Stimulated activated CD4-positive, alpha-beta T cell treated with anti-CD3 and anti-CD28 coated beads, Interleukin-15, amount 100 ng/mL, for 1 hour (primary cell): ENCODE measurements at places on chromosomes 6 and 20.

- no peak for DNase-seq
Observed at GRCh38 chr20:13418263-13419229, 197.5 kb downstream of the ISM1 start.

GRCh38 chr6:47650553-47651432 is 47.6 kb upstream of the ADGRF4 start:
- DNase-seq: no peak

GRCh38 chr20:645318-646106 is 7.5 kb downstream of the SRXN1 start:
- peak; percentile 57 for DNase-seq

GRCh38 chr6:27601668-27602254 is 128.9 kb upstream of the ZNF184 start:
- DNase-seq: no peak

DNA sequence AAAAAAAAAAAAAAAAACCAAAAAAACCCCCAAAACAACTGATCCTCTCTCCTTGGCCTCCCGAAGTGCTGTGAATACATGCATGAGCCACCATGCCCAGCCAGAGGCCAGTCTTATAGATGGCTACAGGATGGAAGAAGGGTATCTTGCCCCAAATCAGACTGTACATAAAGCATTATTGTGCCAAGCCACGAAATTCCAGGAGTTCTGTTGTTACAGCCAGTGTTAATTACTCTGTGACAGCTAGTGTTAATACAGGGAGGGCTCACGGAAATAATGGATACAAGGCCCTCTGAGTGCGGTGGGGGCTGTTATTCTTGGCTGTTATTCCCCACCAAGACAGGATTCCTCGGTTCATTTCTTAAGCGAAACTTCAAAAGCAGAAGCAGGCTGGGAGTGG is 1.4 kb upstream of the CLPSL2 start:
- no peak for DNase-seq

GRCh38 chr6:85975957-85976356 is 333.3 kb upstream of the SYNCRIP start:
- no peak for DNase-seq

DNA sequence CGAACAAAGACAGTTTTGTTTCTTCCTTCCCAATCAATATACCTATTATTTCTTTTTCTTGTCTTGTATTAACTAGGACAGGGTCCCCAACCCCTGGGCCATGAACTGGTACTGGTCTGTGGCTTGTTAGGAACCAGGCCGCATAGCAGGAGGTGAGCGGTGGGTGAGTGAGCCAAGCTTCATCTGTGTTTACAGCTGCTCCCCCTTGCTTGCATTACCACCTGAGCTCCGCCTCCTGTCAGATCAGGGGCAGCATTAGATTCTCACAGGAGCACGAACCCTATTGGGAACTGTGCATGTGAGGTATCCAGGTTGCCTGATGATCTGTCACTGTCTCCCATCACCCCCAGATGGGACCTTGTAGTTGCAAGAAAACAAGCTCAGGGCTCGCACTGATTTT is 151.9 kb downstream of the CDKAL1 start:
- no peak for DNase-seq

GRCh38 chr6:41630069-41630468 is 8.2 kb upstream of the MDFI start:
- DNase-seq: no peak

DNA sequence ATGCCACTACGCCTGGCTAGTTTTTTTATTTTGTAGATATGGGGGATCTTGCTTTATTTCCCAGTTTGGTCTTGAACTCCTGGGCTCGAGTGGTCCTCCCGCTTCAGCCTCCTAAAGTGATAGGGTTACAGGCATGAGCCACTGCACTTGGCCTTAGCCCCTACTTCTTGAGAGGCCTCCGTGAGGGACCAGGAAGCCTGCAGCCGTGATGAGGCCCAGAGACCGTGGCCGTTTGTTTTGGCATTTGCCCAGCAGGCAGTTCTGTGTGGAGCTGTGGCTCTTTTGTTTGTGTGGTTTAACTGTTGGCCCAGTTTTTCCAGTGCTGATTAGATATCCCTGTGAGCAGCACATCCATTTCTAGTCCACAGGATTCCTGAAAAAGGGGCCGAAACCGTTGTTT is 39.8 kb downstream of the SRSF3 start:
- no peak for DNase-seq

- DNase-seq: no peak
Observed at GRCh38 chr6:64750910-64751309, 956.1 kb downstream of the EYS start.

DNA sequence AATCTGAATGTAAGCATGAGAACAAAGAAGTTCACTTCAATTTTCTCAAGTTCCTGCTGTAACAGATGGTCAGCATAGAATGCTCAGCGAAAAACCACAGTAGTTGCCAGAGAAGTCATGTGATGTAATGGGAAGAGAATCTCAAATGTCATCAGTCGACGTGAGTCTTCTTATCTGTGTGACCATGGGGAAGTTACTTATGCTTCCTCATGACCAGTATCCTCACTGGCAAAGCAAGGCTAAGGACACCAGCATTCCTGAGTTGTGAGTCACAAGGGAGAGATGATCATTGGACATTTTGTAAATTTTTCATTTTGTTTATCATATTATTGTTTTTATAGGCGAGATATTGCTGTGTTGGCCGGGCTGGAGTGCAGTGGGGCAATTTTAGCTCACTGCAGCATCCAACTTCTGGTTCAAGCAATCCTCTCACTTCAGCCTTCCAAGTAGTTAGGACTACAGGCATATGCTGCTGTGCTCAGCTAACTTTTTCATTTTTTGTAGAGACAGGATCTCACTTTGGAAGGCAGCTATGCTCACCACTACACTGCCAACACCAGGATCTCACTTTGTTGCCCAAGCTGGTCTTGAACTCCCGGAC is 21.9 kb downstream of the SGK1 start:
- no peak for DNase-seq

- no peak for DNase-seq
Observed at GRCh38 chr20:35541118-35541782, 628 bp upstream of the ERGIC3 start.

DNA sequence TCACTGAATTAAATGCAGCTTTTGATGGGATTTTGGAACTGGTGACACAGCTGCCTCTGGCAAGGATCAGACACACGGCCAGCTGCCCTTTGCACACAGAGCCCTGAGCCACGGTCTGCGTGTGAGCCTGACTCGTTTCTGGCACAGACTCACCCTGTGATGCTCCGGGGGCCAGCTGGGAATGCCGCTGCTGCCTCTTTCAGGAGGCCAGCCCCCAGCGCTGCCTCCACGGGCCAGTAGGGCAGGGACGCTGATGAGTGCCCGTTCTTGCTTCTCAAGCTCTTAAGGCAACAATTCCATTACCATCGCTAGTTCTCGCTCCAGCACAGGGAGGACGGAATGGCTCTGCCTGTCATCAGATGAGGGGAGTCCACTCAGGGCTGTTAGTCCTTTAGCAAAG is 61.6 kb downstream of the IRF4 start:
- DNase-seq: no peak

DNA sequence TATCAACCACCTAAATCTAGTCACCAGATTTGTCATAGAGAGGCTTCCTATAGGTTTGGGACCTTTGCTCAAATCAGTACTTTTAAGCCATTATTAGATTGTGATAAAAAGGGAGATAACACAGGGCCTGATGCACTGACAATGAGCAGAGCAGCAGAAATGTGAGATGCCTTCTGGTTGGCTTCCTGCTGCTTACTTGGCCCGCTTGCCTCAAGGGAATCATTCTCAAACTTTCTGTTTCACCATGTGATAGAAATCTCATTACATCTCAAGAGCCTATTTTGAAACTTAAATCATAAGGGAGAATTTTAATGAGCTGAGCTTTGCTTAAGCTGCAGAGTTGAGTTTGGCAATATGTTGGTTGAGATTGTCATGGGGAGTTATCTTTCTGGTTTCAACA is 606.0 kb downstream of the DHX35 start:
- DNase-seq: no peak

- DNase-seq: no peak
Observed at GRCh38 chr20:1800777-1801176, 94.4 kb upstream of the SIRPA start.

GRCh38 chr6:85118233-85118632 is 331.6 kb upstream of the NT5E start:
- DNase-seq: no peak

DNA sequence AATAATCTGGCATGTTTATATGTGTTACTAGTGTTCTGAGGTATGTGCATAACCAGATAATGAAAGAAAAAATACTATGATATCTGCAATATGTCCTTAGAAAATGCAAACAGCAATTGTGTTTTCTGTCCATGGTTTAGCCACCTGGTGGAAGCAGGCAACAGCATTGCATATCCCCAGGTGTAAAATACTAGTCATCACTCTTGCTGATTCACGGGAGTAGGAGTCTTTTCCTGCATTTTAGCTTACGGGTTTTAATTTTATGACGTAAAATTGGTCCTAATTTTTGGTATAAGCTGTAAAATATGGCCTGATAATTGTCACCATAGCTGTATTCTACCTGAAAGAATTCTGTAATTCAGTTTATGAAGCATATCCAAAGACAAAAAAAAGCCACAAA is 2.5 kb downstream of the RNF182 start:
- no peak for DNase-seq

GRCh38 chr20:25148181-25148981 is 47.1 kb upstream of the ENTPD6 start:
- DNase-seq: no peak

DNA sequence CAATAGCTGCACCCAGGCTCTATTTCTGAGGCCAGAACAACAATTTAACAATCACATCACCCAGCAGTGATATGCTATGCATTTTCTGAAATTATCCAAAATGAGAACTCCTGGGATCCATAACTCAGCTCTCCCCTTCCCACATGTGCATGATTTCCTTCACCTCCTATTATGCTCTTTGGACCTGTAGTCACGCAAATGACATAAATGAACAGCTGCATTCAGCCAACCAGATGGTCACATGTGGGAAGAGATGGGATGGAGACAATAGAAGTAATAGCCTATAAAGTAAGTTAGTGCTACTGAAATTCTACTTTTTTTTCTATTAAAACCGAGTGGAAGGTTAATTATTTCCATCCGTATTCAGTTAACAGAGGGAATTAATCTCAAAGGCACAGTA is 662.1 kb upstream of the ID4 start:
- no peak for DNase-seq

DNA sequence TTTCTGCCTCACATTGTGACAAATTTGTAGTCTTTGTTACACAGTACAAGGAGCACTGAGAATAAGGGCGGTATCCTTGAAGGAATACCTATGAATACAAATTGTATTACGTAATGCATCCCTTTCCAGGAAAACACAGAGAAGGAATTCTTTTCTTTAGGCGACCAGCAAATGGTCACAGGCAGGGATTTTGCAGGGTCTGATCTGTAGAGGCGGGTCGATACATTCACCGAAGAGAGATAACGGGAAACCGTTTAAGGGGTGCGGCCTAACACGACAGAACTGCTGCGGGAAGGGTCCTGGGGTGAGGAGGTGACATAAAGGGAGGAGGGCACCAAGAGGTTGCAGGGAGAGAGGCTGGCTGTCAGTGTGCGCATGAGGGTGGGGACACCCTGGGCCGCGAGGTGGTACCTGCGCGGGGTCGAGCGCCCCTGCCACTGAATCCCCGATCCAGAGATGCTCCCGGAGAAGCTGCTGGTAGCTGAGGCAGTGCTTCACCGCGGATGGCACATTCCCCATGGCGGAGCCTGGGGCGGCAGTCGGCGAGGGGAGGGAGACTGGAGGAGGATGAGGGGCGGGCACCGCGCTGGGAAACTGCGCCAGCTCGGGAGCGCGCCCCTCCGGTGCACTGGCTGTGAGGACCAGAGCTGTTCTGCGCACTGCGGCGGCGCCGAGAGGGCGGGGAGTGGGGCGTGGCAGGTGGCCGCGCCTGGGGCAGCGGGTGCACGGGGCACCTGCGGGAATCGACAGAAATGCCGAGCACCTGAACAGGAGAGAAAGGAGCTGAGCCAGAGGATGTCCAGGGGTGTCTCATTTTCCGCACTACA is at the start of gene HMGCLL1:
HMGCLL1 (minus strand) TSS at position 656 of the 827 bp plus-strand sequence; CDS start at position 519, 137 bp downstream.
- DNase-seq: no peak

- DNase-seq: peak; percentile 45
Observed at GRCh38 chr20:53869466-53870258, 200.7 kb downstream of the BCAS1 start.

- DNase-seq: no peak
Observed at GRCh38 chr6:28953039-28953584, 29.3 kb upstream of the TRIM27 start.

DNA sequence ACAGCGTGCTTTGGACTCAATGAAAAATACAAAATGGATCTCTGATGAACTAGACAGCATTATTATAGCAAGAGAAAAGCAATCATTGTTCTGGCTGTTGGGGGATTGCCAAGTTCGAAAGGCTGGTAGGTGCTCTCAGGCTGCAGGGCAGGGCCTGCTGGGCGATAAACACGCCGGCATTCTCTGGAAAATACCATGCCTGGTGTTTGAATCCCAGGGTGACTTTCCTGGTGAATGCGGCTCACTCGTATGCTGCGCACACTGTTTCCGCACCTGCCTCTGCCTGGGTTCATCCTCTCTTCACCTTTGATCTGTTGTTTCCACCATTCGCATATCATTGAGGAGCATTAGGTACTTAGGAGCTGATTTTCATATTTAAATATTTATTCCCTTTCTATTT is 37.4 kb downstream of the GCNT2 start:
- no peak for DNase-seq

GRCh38 chr6:134166511-134167261 is 114.3 kb upstream of the SLC2A12 start:
- no peak for DNase-seq

GRCh38 chr6:30922447-30922852 is 8.4 kb downstream of the VARS2 start:
- DNase-seq: no peak

- DNase-seq: no peak
Observed at GRCh38 chr6:154984146-154984545, 11.0 kb upstream of the TIAM2 start.

- no peak for DNase-seq
Observed at GRCh38 chr6:134503585-134504281, 185.8 kb upstream of the SGK1 start.

GRCh38 chr6:137894779-137895385 is 27.8 kb downstream of the TNFAIP3 start:
- no peak for DNase-seq

GRCh38 chr6:85482905-85483700 is 33.2 kb downstream of the NT5E start:
- DNase-seq: peak; percentile 71

GRCh38 chr6:137840252-137840651 is 26.8 kb upstream of the TNFAIP3 start:
- DNase-seq: no peak

- no peak for DNase-seq
Observed at GRCh38 chr6:25312034-25312620, 33.0 kb downstream of the CARMIL1 start.

GRCh38 chr6:85983032-85983659 is 340.5 kb upstream of the SYNCRIP start:
- DNase-seq: no peak

- DNase-seq: no peak
Observed at GRCh38 chr6:134850721-134851305, 99.1 kb downstream of the ALDH8A1 start.
